ENCODE measurements at places on chromosomes 2 and 18.

- DNase-seq, result no peak
These were observed 87.4 kb downstream of the GAREM1 start for GRCh38 chr18:32383050-32383819.

DNA sequence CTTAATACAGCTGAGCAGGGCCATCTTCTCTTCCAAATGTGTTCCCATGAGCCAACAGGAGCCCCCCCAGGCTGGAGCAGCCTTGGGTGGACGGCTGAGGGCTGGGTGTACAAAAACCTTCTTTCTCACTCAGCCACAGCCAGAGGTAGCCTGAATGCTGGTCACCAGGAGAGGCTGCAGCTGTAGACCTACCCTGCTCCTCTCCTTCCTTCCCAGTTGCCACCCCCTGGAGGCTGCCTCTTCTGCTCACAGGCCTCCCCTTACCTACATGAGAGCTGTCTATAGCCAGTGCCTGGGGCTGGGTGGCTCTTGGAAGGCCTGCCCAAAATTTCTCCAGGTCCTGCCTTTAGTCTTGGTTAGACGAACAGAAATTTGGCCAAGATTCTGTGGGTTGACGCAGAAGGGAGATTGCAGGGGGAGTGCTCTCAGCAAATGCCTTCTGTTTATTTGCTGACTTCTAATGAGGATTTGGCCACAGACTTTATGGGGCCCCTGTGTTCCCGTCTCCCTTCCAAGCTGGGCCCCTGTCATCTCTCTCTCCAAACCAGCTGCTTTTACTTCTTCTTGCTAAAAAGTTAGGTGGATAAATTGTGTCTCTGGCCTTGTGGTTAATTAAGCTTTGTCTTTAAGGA lies 18.3 kb downstream of the CELF4 start:
- DNase-seq, result no peak

DNA sequence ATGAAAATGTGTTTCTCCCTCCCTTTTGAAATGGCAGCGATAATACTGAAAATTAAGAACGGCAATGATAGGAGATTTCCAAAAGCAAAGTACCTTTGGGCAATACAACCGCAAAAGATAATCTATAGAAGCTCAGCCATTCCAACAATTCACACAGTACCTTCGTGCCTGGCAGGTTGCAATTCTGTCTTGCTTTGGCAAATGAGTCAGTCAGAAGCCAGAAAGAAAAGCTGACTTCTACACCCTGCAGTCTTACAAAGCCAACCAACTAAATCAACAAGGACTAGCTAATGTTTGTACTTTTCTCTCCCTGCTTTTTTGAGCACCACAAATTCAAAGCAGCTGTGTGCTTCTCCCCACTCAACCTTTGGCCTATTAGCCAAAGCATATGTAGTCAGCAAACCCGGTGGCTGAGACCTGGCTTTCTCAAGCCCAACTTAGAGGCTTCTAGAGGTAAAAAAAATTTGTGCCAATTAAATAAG lies 25.7 kb upstream of the ID2 start:
- no peak for DNase-seq

DNA sequence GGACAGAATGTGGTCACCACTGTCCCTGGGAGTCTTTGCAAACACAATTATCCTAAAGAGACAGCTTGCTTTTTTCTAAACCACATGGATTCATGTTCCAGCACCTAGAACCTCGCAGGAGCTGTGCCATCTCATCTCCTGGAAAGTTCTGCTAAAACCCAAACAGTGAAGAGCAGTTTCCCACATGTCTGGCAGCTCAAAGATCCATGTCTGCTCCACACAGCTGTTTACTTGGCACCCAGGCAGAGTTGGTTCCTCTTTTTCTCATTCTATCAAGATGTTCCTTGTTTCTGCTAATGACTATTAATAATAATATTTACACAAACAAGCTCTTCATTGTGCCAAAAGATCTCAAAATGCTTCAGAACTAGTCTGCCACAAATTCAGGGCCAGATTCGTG lies 30.1 kb upstream of the PID1 start:
- DNase-seq, result no peak

GRCh38 chr2:157363612-157364101 lies 38.0 kb upstream of the ERMN start:
- DNase-seq, result no peak

DNA sequence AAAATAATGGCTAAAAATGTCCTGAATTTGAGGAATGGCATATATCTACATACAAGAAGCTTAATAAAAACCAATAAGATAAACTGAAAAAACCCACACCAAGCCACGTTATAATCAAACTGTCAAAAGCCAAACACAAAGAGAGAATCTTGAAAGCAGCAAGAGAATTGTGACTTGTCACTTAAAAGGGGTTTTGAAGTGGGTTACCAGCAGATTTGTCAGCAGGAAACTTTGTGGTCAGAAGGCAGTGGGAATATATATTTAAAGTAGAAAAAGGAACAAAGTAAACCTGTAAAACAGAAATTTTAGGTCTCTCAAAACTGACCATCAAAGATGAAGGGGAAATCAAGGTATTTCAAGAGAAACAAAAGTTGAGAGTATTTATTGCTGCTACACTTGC lies 171.9 kb upstream of the CNTNAP5 start:
- DNase-seq, result no peak

GRCh38 chr2:85708641-85709040 lies 14.5 kb downstream of the GNLY start:
- no peak for DNase-seq

DNA sequence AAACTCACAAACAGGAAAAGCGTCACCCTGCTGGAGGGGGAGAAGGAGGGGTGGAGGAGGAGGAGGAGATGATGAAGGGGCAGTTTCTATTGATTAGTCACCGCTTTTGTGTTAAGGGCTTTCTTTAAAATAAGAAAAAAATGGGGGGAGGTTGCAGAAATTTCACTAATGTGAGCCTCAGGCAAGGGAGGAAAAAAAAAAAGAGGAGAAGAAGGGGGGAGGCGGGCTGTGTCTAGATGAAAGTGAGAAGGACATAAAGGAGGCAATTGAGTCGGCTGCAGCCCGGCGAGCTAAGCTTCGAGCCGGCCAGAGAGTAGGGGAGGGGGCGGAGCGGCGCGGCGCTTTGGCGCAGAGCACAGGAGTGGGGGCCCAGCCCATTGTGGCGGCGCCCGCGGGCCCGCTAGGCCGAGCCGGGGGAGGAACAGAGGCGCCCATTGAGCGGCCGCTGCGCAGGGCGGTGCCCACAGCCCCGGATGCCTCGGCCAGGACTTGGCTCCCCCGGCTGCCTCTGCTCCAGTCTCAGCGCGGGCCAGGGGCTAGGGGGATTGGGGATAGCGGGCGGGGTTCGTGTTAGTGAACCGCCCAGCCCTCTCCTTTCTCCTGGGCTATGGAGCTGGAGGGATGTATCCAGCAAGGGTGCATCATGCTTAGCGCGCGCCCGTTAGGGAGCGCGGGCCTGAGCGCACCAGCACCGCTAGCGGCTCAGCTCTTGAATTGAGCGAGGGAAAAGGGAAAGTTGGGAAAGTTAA lies 7.9 kb downstream of the PAX3 start:
- DNase-seq, result no peak

DNA sequence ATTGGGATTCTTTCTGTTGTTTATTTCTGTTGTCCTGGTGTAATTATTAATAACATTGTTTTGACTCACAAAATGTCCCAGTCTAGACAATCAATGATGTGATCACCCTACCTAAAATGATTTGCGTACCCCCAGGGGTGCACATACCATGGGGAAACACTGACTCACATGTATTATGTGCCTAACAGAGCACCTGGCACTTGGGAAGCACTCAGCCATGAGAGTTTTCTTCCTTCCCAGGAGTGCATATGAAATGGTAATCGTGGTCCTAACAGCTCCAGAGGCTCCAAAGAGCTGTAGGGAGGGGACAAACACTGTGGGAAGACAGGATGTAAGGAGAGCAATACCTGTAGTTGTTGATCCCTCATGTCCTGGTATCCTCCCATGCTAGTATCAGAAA lies 187.8 kb upstream of the ERBB4 start:
- no peak for DNase-seq

DNA sequence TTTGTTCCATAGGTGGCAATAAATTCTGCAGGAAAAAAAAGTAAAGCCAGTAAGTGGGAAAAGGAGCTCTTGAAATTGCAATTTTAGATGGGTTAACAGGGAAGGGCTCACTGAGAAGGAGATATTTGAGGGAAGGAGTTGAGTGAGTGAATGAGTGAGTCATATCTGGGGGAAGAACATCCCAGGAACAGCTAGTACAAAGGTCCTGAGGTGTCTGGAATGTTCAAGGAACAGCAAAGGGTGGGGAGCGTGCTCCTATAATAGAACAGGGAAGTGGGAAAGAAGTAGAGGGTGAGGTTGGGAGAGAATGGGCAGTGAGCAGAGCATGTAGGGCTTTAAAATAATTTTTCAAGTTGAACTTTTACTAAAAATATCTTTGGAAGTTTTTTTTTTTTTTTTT lies 68.0 kb upstream of the PSME4 start:
- no peak for DNase-seq

DNA sequence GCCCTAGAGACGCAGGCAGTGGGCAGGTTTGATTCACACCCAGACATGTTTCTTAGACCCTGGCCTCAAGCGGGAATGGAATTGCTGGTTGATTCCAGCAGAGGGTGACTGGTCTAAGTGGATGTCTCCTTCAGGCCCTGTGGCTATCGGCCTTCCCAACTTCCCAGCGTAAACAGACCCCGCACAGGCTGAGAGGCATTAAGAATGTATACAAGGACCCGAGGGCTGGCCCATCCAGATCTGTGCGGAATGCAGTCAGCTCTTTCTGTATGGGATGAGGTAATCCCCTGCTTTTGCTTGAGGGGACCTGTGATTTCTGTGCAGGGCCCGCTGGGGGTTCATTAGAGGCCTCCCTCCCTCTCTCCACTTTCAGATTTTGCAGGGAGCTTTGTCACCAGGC lies 6.5 kb downstream of the ACKR3 start:
- no peak for DNase-seq

DNA sequence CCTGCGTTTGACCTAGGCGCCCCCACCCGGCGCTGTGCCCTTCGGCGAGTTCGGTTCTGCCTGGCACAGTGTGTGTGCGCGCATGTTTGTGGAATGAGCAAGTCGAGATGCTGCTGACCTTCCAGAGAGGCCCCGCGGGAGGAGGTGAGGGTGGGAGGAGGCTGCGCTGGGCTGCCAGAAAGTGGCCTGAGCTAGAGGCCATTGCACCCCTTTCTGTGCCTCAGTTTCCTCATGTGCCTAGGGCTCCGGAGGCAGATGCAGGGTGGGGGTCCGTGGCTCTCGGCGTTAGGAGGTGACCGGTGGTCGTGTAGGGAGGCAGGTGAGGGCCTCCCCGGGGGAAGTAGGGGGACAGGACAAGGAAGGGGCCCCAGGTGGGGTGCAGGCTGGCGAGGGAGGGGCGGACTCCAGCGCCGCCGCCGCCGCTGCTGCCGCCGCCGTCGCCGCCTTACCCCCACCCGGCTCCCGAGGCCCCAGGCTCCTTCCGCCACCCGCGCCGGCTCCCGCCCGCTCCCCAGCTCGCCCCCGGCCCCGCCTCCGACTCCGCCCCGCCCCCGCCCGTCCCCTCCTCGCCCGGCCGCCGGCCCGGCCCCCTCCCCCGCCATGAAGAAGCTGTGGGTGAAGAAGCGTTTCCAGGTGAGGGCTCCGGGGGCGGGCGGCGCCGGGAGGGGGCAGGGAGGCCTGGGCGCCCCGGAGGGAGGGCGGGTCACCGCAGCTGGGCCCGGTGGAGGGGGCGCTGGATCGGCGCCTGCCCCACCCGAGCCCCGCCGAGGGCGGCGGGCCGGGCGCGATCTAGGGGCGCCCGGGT lies 7.0 kb downstream of the SPEG start:
- DNase-seq, result no peak

DNA sequence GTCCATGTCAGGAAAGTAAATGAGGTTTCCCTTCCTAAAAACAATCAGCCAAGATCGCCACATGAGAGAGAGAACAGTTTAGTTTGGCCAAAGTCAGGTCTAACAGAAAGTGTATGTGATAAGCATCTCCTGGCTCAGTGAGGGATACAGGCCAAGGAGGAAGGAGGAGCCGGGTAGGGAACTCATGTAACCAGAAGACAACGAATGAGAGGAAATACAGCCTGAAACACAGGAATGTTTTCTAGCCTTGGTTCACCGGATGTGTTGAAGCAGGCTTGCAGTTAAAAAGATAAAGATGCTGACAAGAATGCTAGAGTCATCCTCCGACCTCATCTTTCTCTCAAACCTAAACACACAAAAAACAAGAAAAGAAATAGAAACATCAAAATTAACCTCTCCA lies 283.9 kb upstream of the SIX2 start:
- DNase-seq, result no peak

DNA sequence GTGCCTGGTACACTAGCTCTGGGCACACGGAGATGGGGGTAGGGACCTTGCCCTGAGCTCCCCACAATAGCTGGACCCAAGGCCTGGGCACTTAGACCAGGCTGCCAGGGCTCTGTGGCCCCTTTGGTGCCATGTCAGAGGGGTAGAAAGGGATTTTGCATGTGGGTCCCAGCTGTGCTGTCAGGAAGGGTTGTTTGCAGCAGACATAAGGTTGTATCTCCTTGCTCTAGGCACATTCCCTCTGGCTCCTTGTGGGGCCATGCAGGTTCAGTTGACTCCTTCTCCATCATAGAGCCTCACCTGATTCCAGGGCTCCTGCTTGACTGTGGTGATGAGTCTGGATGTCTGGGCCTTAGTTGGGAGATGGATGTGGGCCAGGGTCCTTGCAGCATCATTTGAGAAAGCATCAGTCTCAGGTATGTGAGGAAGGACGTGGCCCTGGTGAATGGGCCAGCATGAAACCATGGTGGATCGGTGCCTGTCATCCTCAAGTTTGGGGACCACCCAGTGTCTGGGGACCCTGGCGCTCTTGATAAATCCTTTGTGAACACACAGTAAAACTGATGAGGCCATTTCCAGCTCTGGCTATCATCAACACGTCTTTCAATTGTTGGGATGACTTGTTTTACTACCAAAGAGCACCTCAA lies 461.9 kb upstream of the HS6ST1 start:
- no peak for DNase-seq

DNA sequence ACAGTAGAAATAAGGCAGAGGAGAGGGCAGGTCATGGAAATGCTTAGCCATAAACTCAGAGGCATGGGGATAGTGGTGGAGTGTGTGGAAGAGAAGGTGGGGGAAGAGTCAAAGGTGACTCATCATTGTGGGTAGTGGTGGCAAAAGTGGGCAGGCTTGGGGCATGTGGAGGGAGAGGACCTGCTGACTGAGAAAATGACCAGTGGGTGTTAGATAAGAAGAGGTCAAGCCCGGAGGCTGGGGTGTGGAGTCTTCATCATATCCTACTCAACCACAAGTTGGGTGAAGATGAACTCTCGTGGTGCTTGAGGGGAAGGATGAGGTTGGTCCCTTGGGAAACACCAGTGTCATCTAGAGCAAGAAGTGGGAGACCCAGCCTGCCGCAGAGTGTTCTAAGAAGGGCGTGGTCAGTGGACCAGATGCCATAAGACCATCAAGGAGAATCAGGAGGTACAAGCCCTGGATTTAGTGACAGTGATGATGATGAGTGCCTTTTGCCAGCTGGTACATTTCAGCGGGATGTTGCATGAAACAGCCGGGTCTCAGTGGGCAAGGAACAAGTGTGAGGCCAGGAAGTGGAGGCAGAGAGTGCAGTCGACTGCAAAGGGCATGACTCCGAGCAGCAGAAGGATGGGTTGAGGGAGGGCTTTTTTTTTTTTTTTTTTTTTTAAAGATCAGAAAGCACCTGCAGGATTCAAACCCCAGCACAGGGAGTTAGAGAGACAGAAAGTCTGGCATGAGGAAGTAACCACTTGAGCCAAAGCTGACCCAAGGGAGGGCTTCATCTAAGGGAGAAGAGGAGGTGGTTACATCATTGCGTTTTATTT lies 122.6 kb upstream of the SPRED2 start:
- no peak for DNase-seq
